ENCODE measurements at places on chromosomes 4 and X. TPM values are rescaled to one million over a fixed set of nuclear protein-coding genes. Genes with fewer than 3 reads are reported as not detected.

PLK4 gene
- total RNA-seq = 4.8 TPM

TEX13B gene
- total RNA-seq = not detected

GLRA2 gene
- total RNA-seq = not detected

CENPC gene
- 11.8 TPM for total RNA-seq

CYLC1 gene
- total RNA-seq = not detected

RIPPLY1 gene
- not detected for total RNA-seq

MAGEA1 gene
- not detected for total RNA-seq
